Liver (tissue), 10 donors: ENCODE measurements at places on chromosomes 5 and 9. TPM values are rescaled to one million over a fixed set of nuclear protein-coding genes. Genes with fewer than 3 reads are reported as not detected.

The PCDHGB4 gene
- 1.7 TPM for total RNA-seq

The SLC25A2 gene
- total RNA-seq: 0.42 TPM

DNA sequence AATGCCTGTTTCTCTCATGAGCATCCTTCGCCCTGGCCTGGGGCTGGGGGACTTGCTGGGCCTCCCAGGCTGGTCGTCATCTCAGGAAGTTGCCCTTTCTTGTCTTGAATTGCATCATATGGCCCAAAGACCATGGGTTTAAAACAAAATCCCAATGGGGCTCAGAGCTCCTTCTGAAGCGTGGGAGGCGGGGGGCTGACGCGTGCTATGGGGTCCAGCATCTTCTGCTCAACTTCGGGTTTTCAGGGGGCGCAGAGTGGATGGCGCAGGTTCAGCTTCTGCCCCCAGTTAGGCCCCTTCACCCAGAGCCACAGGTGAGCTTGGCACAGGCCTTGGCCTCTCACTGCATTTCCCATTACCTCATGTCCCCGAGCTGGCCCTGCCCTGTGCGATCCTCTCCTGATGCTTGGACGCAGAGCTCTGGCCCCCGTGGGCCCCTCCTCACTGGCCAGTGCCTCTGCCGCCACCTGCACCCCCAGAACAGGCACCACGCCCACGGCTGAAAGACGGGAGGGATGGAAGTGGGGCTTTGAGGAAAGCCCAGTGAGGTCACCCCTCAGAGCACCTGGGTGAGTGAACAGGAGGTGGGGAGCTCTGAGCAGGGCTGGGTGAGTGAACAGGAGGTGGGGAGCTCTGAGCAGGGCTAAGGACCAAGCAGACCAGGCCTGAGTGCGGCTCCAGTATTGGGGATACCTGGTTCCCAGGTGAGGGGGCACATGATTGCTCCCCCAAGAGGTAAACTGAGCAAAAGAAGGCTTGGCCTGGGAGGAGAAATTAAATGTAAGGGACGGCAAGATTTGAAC, 56.0 kb downstream of the TRIP13 start:
- DNase-seq: no peak

DNA sequence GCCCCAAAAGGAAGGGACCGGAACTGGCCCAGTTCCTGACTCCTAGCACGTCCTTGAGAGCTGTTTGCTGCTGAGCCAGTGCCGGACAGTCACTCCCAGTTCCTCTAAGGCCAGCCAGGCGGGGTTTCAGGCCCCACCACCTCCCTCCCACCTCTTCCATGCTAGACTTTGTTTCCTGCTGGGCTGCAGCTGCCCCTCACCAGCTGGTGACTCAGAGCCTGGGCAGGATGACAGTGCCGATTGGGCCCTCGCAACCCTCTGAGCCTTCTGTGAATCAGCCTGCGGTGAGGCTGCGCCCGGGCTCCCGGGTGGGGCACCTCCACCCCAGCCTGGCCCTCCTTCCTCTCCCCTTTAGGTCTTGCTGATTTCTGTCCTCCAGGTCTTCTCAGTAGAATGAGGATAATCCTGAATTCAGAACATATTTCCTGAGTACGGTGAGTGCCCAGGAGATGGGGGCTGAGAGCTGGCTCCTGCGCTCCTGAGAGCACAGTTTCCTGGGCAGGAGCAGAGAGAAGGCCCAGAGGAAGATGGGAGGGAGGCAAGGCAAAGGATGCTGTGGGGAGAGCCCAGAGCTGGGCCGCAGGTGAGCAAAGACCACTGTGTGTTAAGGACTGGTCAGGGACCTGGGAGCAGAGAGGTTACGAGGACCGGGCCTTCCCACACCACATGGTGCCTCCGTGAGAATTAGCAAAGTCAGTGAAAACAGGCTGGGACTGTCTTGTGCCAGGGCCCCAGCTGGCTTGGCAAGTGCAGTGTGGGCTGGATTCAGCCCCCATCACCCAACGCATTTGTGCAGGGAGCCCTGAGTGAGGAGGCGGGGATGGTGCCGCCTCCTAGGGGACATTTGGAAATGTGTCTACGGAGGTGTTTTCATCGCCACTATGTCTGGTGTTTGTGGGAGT, 32.9 kb upstream of the STXBP1 start:
- no peak for DNase-seq

GRCh38 chr9:71144495-71144894, 23.1 kb upstream of the TRPM3 start:
- no peak for DNase-seq

The COL23A1 gene
- 1.4 TPM for total RNA-seq

- DNase-seq: no peak
Measured at GRCh38 chr5:54024466-54024865, 285.9 kb downstream of the ARL15 start.

The IL13 gene
- not detected for total RNA-seq

- DNase-seq: no peak
Measured at GRCh38 chr5:178462816-178463215, 127.4 kb downstream of the COL23A1 start.

The COL15A1 gene
- 0.33 TPM for total RNA-seq

GRCh38 chr5:111172504-111172903, 51.7 kb upstream of the CAMK4 start:
- no peak for DNase-seq

- DNase-seq: no peak
Measured at GRCh38 chr9:83247732-83248131, 184.8 kb upstream of the RASEF start.

The PCDHGC5 gene
- total RNA-seq: 0.19 TPM

DNA sequence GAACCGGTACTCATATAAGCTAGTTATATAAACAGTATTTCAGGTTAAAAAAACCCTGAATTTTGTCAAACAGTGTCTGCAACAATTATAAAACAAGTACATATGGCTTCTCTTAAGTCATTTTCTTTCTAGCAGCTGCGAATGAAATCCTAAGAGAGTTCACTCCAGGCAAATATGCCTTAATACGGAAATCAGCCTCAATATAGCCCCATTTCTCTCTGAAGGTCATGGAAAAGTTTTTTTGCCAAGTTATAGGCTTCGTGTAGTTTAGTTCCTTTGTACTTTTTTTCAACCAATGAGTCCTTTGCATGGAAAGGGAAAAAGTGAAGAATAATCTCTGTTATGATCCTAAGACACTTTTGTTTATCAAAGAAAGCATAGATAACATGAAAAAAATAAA, 848.0 kb upstream of the ACO1 start:
- DNase-seq: no peak

The PCDHGA7 gene
- 0.67 TPM for total RNA-seq

DNA sequence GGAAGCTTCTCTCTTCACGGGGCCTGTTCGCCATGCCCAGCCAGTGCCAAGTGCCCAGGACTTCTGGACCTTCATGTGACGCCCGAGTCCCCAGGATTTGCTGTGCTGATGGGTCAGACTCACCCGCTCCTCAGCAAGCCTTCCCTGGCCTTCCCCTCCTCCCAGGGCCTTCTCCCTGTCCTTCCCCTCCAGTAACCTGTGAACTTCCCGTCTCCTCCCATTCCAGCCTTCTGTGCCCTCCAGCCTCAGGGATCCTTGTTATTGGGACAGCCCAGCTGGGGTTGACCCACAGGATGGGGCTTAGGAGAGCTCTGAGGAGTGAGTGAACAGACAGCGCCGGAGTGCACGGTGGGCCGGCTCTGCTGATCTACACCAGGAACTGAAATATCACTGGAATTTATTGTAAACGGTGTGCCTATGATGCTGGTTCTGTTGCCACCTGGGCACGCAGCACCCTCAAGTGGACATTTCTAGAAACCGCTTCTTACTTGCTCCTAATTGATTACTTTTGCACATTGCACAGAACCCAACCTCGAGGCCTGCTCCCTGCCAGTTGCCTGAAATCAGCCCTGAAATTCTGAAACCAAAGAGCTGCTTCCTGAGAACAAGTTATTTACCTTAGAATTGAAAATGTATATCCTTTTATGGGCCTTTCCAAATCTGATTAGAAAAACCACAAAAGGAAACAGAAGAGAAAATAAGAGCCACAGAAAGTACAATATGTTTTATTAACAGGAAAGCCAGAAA, 1.5 kb downstream of the SPAAR start:
- DNase-seq: no peak

DNA sequence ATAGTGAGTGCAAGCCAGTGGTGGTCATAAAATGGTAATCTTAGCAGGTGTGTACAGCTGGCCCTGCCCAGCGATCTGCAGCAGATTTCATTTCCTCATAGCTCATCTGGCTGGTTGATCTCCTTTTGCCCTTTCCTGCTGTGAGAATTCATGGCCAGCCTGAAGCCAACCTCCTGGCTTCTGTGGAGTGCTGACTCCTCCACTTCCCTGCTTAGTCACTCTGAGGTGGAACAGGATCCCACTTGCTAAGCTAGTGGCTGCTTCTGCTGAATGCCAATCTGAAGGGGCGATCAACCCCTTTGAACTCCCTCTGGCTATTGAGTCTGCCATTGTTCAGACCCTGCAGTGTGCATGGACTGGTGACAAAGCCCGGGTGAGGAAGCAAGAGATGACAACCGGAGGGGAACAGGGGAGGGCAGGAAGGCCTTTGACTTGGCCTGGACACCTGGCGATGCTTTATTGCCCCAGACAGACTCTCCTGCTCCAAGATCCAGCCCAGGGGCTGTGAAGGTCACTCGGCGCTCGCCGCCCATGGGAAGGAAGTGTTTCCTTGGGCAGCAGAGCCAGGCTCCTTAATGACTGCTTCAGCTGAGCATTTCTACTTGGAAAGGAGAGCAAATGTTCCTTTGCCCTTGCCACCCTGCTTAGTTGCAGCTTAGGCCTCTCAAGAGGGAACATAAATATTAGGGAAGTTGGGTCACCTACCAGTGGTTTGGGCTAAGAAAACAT, 341.1 kb downstream of the ZSWIM6 start:
- DNase-seq: no peak

The INSL4 gene
- not detected for total RNA-seq

The MCIDAS gene
- total RNA-seq: not detected

DNA sequence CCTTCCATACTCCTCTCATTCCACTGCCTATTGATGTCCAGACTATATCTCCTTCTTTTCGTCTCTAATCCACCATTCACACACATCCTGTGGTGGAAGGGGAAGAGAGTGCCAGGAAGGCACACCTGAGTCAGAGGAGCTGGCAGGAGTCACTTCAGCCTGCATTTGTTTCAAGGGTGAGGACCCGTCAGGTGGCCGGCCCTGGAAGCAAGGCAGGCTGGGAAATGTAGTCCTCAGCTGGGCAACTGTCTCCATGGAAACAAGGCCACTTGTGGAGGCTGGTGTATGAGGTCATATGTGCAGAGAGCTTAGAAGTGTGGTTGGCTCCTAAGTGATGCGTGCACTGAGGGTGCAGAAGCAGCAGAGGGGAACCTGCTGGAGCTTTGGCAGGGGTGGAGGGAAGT, 278.4 kb downstream of the NSG2 start:
- no peak for DNase-seq

The SGCD gene
- 1.4 TPM for total RNA-seq

The ARID3C gene
- 2.6 TPM for total RNA-seq

The S100Z gene
- total RNA-seq: 0.33 TPM
